ENCODE measurements at places on chromosomes 5 and 9.

DNA sequence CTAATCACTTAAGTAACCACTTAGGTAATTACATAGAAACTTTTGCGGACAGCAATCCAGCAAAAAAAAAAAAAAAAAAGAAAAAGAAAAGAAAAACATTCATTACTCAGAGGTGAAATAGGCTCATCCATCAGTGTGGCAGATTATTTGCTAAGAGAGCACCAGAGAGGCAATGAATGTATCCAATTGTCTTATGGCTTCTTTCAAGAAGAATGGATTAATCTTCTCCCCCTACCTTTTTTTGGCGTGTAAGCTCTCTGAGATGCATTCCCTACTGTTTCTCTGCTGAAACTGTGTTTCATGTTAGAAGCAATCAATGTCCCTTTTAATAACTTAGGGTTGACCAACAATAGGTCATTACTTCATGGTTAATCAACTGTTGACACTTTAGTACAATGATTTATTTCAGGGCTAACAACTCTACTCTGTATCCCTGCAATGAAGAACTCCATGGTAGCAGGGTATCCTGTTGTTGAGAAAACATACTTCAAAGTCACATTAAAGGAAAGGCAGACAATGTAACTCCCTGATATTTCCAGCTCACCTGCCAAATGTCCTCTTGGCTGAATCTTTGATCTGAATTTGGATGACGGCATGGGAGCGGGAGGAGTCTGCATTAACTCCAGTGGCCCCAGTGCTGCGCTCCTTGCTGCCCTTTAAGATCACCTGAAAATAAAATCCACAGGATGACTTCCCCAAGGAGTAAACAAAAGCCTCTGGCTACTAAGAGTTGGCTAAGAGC is 57.6 kb downstream of the KIF24 start:
- DNase-seq = no peak

GRCh38 chr9:68980341-68980914 is 33.5 kb downstream of the PRKACG start:
- no peak for DNase-seq

- no peak for DNase-seq
These were observed 607.2 kb upstream of the CLINT1 start for GRCh38 chr5:158466191-158466590.

DNA sequence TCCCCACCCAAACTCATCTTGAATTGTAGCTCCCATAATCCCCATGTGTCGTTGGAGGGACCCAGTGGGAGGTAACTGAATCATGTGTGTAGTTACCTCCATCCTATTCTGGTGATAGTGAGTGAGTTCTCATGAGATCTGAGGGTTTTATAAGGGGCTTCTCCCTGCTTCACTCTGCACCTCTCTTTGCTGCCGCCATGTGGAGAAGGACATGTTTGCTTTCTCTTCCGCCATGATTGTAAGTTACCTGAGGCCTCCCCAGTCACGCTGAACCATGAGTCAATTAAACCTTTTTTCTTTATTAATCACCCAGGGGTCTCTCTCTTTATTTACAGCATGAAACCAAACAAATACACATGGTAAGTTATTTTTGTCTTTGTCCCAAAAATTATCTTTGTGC is 726.1 kb downstream of the CDH18 start:
- no peak for DNase-seq

- DNase-seq = no peak
These were observed 547.2 kb downstream of the MAT2B start for GRCh38 chr5:164052536-164053093.

- DNase-seq = no peak
These were observed 24.4 kb upstream of the SH3RF2 start for GRCh38 chr5:145912019-145912418.

GRCh38 chr9:78986446-78986845 is 585.3 kb upstream of the TLE4 start:
- DNase-seq = no peak

- DNase-seq = no peak
These were observed 159.4 kb downstream of the KDM4C start for GRCh38 chr9:6917162-6917561.

DNA sequence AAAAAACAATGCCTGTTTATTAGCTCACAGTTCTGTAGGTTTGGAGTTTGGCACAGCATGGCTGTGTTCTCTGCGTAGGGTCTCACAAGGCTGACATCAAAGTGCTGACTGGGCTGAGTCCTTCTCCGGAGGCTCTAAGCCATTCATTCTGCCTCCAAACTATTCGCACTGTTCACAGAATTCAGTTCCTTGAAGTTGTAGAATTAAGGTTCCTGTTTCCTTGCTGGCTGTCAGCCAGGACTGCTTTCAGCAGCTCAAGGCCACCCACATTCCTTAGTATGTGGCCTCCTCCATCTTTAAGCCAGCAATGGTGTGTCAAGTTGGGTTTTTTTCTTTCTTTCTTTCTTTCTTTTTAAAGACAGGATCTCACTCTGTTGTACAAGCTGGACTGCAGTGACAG is 161.9 kb downstream of the CDH6 start:
- DNase-seq = no peak

- no peak for DNase-seq
These were observed 10.9 kb upstream of the FIBCD1 start for GRCh38 chr9:130950039-130950311.

- no peak for DNase-seq
These were observed 295.6 kb upstream of the MEF2C start for GRCh38 chr5:89178541-89178940.

GRCh38 chr5:79269733-79270166 is 33.8 kb downstream of the JMY start:
- no peak for DNase-seq

- DNase-seq = peak; percentile 74
These were observed 29.8 kb upstream of the HMCN2 start for GRCh38 chr9:130235558-130236435.

GRCh38 chr9:72527801-72528195 is 6.4 kb downstream of the TMC1 start:
- DNase-seq = no peak

DNA sequence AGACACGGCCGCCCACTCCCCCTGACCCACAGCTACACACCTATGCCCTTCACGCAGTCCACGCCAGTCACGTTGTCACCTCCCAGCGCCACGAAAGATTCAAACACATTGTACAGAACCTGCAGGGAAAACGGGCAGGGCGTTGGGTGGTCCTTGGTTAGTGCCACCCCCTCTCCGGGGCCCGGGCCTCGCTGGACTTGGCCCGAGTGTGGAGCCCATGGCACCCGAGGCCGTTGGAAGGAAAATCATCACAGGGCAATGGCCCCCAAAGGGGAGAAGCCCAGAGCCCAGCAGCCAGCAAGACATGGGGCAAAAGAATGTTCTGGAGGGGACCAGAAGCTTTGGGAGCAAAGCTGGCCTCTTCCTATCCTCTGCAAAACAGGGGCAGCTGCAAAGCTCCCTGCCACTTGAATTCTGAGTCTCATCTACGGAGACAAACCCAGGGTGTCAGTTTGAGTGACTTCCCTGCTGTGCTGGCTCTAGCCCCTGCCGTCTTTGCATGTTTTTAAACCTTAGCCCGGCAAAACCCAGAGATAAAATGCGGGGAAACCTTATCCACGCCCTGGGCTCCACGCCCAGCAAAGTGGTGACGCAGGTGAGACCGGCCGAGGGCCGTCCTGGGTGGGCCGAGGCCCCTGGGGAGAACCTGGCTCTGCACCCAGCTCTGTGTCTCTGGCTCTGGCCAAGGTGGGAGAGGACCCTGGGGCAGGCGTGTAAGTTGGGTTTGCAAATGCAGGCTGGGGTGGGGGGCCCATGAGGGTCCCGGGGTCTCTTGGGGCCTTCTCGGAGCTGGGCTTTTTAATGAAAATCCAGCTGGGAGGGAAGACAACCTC is 38.9 kb downstream of the SLC9A3 start:
- no peak for DNase-seq

- no peak for DNase-seq
These were observed 214.2 kb downstream of the FSTL4 start for GRCh38 chr5:133397990-133398645.

- no peak for DNase-seq
These were observed 79.2 kb downstream of the ISOC1 start for GRCh38 chr5:129173771-129174170.

- no peak for DNase-seq
These were observed 44.5 kb upstream of the STK32A start for GRCh38 chr5:147190331-147190730.

DNA sequence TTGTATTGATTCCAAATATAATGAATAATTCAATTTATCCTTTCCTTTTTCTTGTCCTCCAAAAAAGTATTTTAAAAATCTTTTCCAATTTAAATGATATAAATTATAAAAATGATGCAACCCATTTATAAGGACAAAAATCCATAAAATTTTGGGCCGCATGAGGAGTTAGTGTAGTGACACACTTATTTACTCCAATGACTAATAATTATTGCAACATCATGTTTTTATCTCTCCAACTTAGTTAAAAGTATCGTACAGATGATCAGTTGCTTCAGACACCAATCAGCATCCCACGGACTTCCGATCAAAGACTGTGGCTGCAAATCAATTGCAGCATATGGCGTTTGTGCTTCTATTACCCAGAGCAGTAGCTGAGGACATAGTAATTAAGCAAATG is 58.6 kb downstream of the HTR4 start:
- no peak for DNase-seq

GRCh38 chr9:71638627-71639026 is 129.7 kb downstream of the CEMIP2 start:
- DNase-seq = no peak

DNA sequence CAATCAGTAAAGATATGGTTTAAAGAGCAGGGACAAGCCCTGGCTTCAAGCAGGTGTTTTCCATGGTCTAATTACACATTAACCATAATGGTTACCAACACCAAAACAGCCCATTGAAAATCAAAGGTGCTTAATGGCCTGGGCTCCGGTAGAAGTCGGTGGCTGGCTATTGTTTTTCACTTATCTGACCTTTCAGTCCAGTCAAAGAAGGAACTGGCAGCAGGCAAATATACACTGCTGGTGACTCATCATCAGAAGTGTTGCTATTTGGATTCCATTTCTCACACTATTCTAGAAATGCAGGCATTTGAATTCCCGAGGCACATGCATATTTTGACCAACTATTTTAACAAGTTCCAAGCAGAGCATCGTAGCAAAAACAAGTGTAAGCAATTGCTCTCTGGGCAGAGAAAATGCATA is 26.3 kb upstream of the GABRP start:
- no peak for DNase-seq

GRCh38 chr9:7388755-7389154 is 410.8 kb downstream of the DMAC1 start:
- DNase-seq = no peak

GRCh38 chr9:28692012-28692411 is 1118.7 kb upstream of the C9orf72 start:
- no peak for DNase-seq

DNA sequence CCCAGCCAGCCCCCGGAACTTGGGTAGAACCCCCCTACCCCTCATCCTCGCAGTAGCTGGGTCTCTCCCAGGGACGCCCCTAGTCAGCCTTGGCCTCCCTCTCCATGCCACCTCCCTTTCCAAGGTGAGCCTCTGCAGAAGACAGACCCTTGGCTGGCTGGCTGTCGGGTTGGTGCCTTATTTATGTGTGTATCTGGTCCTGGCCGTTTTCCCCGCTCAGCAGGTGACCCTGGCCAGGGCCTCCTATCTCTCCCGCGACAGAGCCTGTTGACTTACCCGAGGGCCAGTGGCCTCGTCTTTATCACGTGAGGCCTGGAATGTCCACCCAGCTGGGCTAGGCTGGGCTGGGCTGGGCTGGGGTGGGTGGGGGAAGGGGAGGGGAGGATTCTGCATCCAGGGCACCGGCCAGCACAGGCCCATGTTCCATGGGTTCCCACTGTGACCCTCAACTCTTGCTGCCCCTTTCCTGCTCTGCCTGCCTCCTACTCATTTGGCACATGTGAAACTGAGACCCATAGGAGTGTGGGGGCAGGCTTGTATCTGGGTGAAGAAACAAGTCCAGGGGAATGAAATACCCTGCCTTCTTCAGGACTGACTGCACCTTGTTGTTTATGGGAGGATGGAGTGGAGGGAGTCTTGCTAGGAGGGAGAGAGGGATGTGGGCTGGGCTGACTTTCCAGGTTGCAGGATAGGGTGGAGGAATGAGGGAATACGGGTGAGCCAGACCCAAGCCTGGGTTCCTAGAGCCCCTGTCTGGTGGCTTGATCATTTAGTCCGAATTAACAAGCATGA is 3.1 kb downstream of the CXXC5 start:
- DNase-seq = no peak

GRCh38 chr5:5695266-5695665 is 272.8 kb downstream of the ICE1 start:
- DNase-seq = no peak

DNA sequence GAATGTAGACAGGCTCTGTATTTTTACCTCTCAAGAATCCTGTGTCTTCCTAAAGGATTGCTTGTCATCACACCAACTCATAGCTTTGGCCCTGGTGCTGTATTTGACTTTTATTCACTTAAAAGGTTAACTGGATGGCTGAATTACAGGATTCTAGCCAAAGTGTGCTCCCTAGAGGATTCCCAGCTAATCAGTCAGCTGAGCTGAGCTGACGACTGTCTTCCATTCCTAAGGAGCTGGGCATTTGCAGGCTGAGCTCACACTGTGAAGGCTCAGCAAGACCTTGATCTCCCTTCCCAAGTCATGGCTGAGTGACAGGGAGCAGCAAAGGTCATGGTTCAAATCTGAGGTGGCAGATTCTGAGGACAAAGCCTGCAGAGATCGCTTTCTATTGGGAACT is 59.0 kb upstream of the PALM2AKAP2 start:
- DNase-seq = no peak

- no peak for DNase-seq
These were observed 116.9 kb downstream of the CDH9 start for GRCh38 chr5:26921439-26921838.

DNA sequence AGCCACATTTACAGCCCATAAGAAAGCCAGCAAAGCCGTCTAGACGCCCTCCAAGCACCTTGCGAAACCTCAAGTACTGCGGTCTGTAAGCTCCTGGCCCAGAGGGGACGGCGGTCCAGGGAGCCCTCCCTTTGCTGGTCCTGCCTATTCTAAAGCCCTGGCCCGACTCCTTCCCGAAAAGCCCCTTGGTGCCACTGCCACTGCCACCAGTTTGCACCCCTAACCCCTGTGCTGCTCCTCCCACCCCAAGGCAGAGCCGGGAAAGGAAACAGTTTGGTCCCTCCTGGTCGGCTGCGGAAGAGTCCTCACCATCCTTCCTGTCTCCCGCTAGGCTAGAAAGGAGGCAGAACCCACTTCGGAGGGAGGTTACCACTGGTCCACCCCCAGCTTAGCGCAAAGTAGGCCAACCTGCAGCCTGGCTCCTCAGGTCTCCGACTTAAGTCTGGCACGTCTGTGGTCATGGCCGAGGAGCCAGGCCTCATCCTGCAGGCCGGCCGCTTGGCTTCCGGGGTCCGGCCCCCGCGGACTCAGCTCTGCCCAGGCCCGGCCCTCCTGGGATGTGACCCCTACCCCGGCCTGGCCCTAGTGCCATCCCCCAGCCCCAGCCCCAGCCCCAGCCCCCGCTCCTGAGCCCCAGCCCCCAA is 916 bp downstream of the TOR1A start:
- DNase-seq = no peak

- DNase-seq = no peak
These were observed 24.2 kb upstream of the ELAVL2 start for GRCh38 chr9:23850242-23850689.

- DNase-seq = no peak
These were observed 521.3 kb upstream of the TRPC7 start for GRCh38 chr5:136886608-136887007.
